ENCODE measurements at places on chromosomes 2 and 18.
A peak's percentile ranks its signal among the peaks of the same experiment; 100 is the strongest.

GRCh38 chr2:125456693-125457363, 1199.1 kb upstream of the GYPC start:
- DNase-seq = no peak

GRCh38 chr2:230922951-230923717, 1.9 kb downstream of the GPR55 start:
- no peak for DNase-seq

DNA sequence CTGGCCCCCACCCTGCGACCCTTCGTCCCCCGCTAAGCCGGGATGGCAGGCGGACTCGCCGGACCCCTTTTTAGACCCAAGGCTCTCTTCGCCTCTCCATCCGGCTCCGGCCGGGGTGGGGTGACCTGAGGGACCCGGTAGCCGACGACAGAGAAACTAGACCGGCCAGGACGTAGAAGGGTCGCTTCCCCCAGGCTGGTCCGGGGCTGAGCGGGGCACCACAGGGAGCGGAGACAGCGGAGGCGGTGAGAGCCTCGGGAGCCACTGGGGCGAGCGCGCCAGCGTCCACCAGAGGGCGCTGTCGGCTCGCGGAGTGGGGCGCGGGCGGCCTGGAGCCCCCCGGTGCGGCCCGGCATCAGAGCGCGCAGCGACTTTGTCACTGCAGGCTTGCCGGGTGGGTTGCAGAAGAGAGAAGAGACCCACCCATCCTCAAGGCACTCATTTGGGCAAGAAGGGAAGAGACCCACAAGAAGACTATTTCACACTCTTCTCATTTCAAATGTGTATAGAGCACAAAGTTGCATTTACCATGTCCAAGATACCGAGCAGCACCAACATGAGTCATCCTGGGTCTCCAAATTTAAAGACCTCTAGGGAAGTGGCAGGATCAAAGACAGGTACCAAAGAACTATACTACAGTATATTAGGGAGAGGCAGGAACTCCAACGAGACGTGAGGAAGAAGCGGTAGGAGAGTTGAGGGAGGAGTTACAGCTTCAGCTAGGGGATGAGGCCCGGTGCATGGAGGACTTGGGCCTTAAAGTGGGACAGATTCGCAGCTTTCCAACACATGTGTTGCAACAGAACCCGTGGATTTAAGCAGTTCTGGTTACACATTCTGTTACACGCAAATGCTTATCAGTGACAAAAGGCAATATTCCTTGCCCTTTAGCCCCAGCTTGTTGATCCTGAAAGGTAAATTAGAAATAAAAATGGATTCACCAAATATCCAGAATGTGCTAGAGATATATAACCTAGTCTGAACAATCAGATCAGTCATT, 7.6 kb upstream of the PRKCE start:
- DNase-seq = peak; percentile 84

- DNase-seq = peak; percentile 43
These were observed 5.7 kb downstream of the PTPRM start for GRCh38 chr18:7572822-7573221.

DNA sequence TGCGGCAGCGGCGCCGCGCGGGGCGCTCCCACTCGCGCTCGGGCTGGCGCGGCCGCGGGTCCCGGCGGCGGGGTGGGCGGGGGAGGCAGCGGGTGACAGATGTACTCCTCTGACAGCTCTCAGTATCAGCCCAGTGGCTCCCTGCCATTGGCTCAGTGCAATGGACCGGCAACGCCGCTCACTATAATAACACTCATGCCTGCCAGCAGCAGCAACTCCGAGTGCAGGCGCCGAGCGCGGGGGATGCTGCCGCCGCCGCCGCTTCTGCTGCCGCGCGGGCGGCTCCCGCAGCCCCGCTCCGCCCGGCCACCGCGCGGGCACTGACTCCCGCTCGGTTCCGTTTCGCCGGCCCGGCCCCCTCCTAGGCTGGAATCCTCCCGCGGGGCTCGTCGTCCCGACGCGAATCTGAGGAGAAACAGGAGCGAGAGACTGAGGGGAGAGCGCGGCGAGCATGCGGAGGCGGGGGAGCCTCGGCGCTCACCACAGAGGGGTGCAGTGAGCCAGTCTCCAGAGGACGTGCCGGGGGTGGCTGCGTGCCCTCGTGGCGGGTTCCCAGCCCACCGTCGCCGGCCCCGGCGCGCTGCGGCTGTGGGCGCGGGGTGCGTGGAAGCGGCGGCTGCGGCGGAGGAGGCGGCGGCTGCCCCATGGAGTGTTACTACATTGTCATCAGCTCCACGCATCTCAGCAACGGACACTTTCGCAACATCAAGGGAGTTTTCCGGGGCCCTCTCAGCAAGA, at the start of gene ZNF804A:
Gene ZNF804A, plus strand, starts transcription at position 214 of the 738 bp plus-strand sequence. Its CDS starts 431 bp downstream, at position 645.
- DNase-seq = peak; percentile 27

DNA sequence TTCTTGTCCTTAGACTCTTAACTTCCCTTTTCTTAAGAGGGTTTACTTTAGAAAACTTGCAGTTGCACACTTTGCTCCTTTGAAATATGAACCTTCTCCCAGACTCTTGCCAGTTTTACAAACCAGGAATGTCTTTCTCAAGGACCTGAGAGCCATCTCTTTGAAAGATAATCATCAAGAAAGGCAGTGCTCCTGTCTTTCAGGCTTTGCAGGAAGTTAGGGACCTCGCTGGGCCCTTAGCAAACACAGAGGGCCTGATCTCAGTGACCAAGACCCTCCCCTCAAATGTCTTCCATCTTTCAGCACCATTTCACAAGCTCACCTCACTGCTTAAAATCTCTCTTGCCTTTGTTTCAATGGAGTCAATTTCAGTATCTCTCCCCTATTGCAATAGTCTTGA, 32.0 kb upstream of the NYAP2 start:
- DNase-seq = no peak

GRCh38 chr2:624096-624495, 53.1 kb downstream of the TMEM18 start:
- DNase-seq = no peak
